ENCODE measurements at places on chromosomes 16 and 17.

GRCh38 chr16:1142911-1143310 is 10.0 kb upstream of the CACNA1H start:
- no peaks in the 10 kb centered on the region for H3K4me1 ChIP-seq
- H3K27ac ChIP-seq, result no peak overlapping the region
- H3K4me3 ChIP-seq, result no peak overlapping the region
- H3K27me3 ChIP-seq, result no peaks in the 10 kb centered on the region
- no peaks in the 10 kb centered on the region for H3K36me3 ChIP-seq

- DNase-seq, result no peak
- no peaks in the 10 kb centered on the region for H3K27me3 ChIP-seq
- H3K36me3 ChIP-seq, result no peaks in the 10 kb centered on the region
- H3K4me1 ChIP-seq, result peaks cover 37% of the 10 kb centered on the region
- H3K27ac ChIP-seq, result no peak overlapping the region
These were observed 153.3 kb downstream of the WWOX start for GRCh38 chr16:78252757-78253156.

GRCh38 chr16:29790949-29791844 is 646 bp downstream of the KIF22 start:
- H3K36me3 ChIP-seq, result peaks cover 3% of the 10 kb centered on the region
- H3K4me1 ChIP-seq, result peaks cover 6% of the 10 kb centered on the region
- H3K27ac ChIP-seq, result peak overlapping the region; percentile 57

DNA sequence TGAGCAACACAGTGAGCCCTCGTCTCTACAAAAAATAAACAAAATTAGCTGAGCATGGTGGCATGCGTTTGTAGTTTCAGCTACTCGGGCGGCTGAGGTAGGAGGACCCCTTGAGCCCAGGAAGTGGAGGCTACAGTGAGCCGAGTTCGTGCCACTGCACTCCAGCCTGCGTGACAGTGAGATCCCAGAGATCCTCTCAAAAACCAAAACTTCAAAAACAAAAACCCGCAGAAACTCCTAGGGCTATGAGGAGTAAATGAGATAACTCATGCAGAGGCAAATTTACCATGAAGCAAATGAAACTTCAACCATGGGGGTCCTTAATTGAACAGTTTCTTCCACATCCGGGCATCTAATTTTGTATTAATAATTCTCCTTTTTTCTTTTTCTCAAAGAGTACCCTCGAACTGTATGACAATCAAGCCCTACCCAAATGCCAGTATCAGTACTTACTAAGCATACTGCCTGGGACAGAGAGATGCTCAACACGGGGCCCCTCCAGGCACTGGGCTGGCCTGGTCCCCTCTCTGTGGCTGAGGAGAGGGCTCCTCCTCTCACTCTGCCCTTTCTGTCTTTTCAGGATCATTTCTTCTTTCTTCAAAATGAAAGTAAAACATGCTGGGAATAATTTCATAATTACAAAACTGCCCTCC is 789 bp upstream of the PIPOX start:
- no peaks in the 10 kb centered on the region for H3K27me3 ChIP-seq
- H3K27ac ChIP-seq, result no peak overlapping the region
- no peaks in the 10 kb centered on the region for H3K36me3 ChIP-seq
- H3K4me3 ChIP-seq, result no peak overlapping the region
